Activated CD4-positive, alpha-beta memory T cell treated with anti-CD3 and anti-CD28 coated beads, Interleukin-2, amount 10 ng/mL, durations not matched to agents 7 days and 5 days (primary cell): ENCODE measurements at places on chromosomes 2 and 18. TPM values are rescaled to one million over a fixed set of nuclear protein-coding genes. Genes with fewer than 3 reads are reported as not detected.
A peak's percentile ranks its signal among the peaks of the same experiment; 100 is the strongest.

The ATG9A gene
- total RNA-seq, result 58.9 TPM

GRCh38 chr2:86358957-86359356, 21.5 kb upstream of the REEP1 start:
- H3K4me3 ChIP-seq, result no peak overlapping the region
- no peak for DNase-seq
- H3K4me1 ChIP-seq, result no peaks in the 10 kb centered on the region
- no peak overlapping the region for H3K27ac ChIP-seq
- no peaks in the 10 kb centered on the region for H3K36me3 ChIP-seq
- H3K27me3 ChIP-seq, result peaks cover 13% of the 10 kb centered on the region

- DNase-seq, result no peak
- H3K36me3 ChIP-seq, result no peaks in the 10 kb centered on the region
- H3K27ac ChIP-seq, result no peak overlapping the region
- no peak overlapping the region for H3K4me3 ChIP-seq
- peaks cover 7% of the 10 kb centered on the region for H3K27me3 ChIP-seq
Observed at GRCh38 chr2:113777371-113777770, 20.9 kb upstream of the SLC35F5 start.

The AMMECR1L gene
- 14.3 TPM for total RNA-seq

- no peak for DNase-seq
- H3K4me3 ChIP-seq, result peak overlapping the region; percentile 43
- peaks cover 9% of the 10 kb centered on the region for H3K27me3 ChIP-seq
- peak overlapping the region; percentile 54 for H3K27ac ChIP-seq
- H3K36me3 ChIP-seq, result no peaks in the 10 kb centered on the region
Observed at GRCh38 chr2:27714851-27715291, 51.2 kb downstream of the SLC4A1AP start.

The TEX44 gene
- not detected for total RNA-seq

DNA sequence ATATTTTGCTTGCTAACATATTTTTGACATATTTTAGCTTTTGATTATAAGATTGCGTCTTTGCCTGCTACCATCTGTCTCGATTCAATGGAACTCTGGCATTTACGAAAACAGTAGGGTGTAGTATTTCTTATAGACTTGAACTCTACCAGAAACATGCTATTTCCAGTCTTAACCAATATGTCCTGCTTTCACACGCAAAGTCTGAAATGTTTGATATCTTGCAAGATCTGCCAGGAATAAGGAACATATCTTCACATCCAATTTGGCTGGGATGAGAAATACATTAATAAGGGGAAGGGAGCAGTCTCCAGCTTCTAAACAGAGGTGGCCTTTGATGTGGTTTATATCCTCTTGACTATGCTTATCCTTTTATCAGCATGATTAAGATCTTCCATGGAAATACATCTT, 299.4 kb downstream of the ZNF521 start:
- no peak overlapping the region for H3K27ac ChIP-seq
- H3K4me3 ChIP-seq, result no peak overlapping the region
- H3K4me1 ChIP-seq, result no peaks in the 10 kb centered on the region
- DNase-seq, result no peak
- H3K36me3 ChIP-seq, result no peaks in the 10 kb centered on the region

- no peak overlapping the region for H3K27ac ChIP-seq
- H3K4me3 ChIP-seq, result no peak overlapping the region
- no peaks in the 10 kb centered on the region for H3K4me1 ChIP-seq
Observed at GRCh38 chr18:1746131-1746530, 825.2 kb downstream of the METTL4 start.

- H3K4me3 ChIP-seq, result no peak overlapping the region
- H3K27ac ChIP-seq, result no peak overlapping the region
- H3K4me1 ChIP-seq, result no peaks in the 10 kb centered on the region
- DNase-seq, result peak; percentile 17
- H3K36me3 ChIP-seq, result no peaks in the 10 kb centered on the region
- H3K27me3 ChIP-seq, result no peaks in the 10 kb centered on the region
Observed at GRCh38 chr2:194464964-194465638, 1191.9 kb upstream of the SLC39A10 start.

The CHRNG gene
- total RNA-seq, result not detected

GRCh38 chr18:11219571-11219970, 70.2 kb upstream of the PIEZO2 start:
- no peaks in the 10 kb centered on the region for H3K4me1 ChIP-seq
- H3K27ac ChIP-seq, result no peak overlapping the region
- H3K36me3 ChIP-seq, result no peaks in the 10 kb centered on the region
- H3K27me3 ChIP-seq, result peaks cover 2% of the 10 kb centered on the region
- no peak for DNase-seq
- no peak overlapping the region for H3K4me3 ChIP-seq

DNA sequence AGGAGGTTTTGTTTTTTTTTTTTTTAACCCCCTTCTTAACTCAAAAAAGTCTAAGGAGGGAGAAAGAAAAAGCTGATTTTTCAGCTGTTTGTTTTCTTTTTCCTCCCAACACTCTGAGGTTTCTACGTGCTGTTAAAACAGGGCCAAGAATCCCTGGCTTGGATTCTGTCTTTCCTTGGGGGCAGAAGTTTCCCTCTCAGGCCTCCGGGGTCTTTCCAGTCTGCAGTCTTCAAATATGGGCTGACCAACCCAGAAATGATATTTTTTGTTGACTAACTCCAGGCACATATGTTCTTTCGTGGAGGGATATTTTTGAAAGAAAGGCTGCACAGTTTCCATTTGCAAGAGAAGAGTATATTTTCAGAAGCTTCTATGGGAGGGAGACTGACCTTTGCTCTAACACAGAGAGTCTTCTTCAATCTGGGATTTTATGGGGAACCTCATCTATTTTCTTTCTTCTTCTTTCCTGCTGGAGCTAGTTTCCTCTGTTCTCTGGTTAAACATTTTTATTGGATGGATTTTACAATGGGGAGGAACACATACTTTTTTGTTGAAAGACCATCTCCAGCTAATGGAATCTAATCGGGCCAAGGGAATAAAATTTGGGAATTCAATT, 93.3 kb upstream of the SPRED2 start:
- no peak overlapping the region for H3K27ac ChIP-seq
- H3K4me3 ChIP-seq, result no peak overlapping the region
- no peak for DNase-seq
- H3K27me3 ChIP-seq, result peaks cover 31% of the 10 kb centered on the region

GRCh38 chr2:234251326-234252271, 201.1 kb downstream of the SPP2 start:
- H3K36me3 ChIP-seq, result no peaks in the 10 kb centered on the region
- H3K27ac ChIP-seq, result no peak overlapping the region

- H3K4me1 ChIP-seq, result no peaks in the 10 kb centered on the region
- no peaks in the 10 kb centered on the region for H3K36me3 ChIP-seq
- H3K27me3 ChIP-seq, result no peaks in the 10 kb centered on the region
Observed at GRCh38 chr2:215631696-215632095, 195.8 kb upstream of the FN1 start.
